ENCODE measurements at places on chromosomes 4 and X.

- DNase-seq, result no peak
Observed at GRCh38 chr4:38682336-38682735, 18.3 kb downstream of the KLF3 start.

GRCh38 chr4:1096841-1097240, 16.5 kb downstream of the RNF212 start:
- no peak for DNase-seq

DNA sequence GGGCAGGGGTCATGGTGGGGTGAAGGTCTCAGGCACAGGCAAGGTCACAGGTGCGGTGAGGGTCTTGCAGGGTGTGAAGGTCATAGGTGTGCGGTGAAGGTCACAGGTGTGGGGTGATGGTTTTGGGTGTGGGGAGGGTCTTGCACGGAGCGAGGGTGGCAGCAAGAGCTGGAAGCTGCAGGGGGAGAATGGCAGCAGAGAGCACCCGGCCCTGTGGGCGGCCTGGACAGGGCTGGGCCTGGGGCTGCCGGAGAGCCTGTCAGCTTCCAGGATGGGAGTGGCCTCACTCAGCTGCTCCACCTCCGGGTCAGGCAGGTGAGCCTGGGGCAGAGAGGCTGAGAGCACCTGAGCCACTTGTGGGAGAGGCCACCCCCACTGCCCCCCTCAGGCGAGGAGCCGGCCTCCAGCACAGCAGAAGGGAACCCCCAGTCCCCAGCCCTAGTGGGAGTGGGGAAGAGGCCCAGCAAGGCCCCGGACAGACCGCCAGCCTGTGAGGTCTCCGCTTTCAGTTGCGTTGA, 1.5 kb downstream of the MSANTD1 start:
- DNase-seq, result peak; percentile 25

DNA sequence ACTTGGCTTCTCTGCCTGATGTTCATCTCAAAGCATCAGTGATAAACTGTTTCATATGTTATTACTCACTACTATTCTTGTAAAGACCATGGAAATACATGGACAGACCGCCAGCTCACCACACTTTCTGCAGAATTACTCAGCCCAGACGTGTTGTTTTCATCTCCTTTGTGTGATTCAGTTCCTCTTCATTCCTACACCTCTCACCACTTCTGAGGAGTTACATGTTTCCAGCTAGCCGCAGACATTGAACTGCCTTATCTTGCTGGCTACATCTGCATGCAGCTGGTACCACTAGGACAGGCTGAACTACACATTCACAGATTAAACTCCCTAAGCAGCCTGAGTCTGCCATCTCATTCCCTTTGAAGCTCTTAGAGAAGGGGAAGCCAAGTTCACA, 443.2 kb upstream of the FGF16 start:
- no peak for DNase-seq

- no peak for DNase-seq
Observed at GRCh38 chr4:185033950-185034349, 15.7 kb downstream of the HELT start.

GRCh38 chr4:110628663-110629213, 5.9 kb upstream of the PITX2 start:
- no peak for DNase-seq

DNA sequence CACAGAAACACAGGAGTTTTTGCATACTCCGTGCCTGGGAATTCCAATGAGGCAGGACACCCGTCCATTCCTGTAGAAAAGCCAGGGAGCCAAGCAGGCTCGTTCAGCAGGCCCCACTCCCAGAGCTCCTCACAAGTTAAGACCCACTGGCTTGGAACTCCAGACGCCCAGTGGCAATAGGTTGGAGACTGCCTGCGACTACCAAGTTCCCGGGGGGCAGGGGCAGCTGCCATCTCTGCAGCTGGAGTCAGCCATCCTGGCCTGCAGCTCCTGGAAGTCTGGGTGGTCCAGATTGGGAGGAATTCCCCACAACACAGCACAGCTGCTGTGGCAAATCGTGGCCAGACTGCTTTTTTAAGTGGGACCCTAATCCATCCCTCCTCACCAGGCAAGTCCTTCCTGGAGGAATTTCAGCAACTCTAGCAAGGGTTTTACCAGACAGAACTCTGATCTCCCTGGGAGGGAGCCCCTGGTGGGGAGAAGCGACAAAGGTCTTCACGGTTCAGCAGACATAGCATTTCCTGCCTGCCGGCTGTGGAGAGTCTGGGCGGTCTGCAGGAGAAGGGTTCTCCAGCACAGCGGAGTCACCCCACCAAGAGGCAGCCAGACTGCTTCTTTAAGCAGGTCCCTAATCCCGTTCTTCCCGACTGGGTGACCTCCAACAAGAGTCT, 231.9 kb downstream of the STPG2 start:
- DNase-seq, result no peak

DNA sequence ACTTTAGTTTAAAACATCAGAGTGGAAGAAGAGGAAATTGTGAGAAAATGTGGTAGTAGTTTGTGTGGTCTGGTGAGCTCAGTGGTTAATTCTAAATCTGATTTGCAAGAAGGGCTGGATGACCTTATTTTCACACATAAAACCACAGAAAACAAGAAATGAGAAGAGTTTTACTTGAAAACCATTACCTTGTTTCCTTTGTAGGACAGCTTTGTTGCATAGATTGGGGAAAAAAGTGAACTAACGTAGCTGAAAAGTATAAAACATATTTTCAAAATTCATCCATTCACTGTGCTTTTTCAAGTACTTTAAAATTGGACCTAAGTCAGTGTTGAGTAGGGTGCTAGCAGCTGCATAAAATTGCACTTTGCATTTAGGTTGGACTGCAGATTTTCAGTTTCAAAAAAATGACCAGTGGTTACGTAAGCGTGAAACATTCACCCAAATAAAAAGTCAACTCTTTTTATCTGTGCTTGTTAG, 211.3 kb downstream of the ARHGAP10 start:
- no peak for DNase-seq

- DNase-seq, result no peak
Observed at GRCh38 chrX:7028246-7028645, 119.3 kb upstream of the STS start.

DNA sequence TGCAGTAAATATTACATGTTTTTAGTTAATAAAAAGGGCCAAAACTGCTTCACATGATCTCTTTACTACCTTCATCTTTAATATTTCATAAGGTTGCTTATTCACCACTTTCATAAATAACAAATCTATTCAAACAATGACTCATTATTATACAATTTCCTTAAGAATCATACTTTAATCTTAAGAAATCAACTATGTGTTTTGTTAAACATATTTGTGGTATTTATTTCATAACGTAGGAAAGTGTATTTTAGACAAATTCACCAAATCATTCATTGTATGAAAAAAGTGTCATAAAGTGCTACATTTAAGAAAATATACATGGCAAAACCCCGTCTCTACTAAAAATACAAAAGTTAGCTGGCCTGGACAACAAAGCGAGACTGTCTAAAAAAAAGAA, 150.5 kb upstream of the RXFP1 start:
- DNase-seq, result no peak

DNA sequence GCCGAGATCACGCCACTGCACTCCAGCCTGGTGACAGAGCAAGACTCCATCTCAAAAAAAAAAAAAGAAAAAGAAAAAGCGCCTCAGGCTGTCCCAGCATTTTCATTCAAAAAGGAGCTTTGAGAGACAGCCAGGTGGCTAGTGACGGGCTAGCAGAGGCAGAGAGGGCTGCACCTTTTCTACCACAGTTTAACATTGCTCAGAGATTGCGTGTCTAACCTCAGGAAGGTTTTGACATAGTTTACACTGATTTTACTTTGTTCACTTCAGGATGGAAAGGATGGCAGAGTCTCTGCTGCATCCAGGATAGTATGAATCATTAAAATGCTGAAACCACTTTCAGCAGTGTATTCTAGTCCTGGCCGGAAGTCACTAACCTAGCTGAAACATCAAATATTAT, 28.1 kb downstream of the ZFP42 start:
- no peak for DNase-seq

DNA sequence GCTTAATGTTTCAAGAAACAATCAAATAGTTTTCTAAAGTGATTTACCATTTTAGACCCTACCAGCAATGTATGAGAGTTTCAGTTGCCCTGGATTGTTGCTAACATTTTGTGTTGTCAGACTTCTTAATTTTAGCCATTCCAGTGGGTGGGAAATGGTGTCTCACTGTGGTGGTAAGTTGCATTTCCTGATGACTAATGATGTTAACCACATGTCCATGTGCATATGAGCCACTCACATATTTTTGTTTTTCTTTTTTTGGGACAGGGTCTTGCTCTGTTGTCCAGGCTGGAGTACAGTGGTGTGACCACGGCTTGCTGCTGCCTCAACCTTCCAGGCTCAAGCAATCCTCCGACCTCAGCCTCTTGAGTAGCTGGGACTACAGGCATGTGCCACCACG, 48.3 kb downstream of the MED28 start:
- DNase-seq, result no peak

GRCh38 chr4:187962926-187963325, 32.6 kb upstream of the ZFP42 start:
- DNase-seq, result no peak

DNA sequence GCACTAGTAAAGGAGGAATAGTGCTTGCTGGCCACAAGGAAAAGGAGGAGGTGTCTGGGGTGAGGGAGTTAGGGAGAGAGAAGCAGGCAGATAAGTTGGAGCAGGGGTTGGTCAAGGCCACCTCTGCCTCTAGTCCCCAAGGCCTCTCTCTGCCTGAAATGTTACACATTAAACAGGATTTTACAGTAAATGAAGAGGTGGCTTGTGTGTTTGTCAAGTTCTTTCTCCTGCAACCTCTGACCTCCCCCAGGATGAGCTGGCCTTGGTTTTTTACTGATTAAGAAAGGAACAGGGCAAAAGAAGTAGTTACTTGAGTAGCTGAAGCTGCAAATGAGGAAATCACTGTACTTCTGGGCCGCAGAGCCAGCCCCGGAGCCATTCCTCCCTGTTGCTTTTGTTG, 2.0 kb downstream of the GJB1 start:
- DNase-seq, result no peak

- DNase-seq, result no peak
Observed at GRCh38 chrX:78513971-78514738, 145.0 kb downstream of the RTL3 start.

GRCh38 chrX:119406776-119407175, 7.6 kb downstream of the SLC25A43 start:
- DNase-seq, result no peak

DNA sequence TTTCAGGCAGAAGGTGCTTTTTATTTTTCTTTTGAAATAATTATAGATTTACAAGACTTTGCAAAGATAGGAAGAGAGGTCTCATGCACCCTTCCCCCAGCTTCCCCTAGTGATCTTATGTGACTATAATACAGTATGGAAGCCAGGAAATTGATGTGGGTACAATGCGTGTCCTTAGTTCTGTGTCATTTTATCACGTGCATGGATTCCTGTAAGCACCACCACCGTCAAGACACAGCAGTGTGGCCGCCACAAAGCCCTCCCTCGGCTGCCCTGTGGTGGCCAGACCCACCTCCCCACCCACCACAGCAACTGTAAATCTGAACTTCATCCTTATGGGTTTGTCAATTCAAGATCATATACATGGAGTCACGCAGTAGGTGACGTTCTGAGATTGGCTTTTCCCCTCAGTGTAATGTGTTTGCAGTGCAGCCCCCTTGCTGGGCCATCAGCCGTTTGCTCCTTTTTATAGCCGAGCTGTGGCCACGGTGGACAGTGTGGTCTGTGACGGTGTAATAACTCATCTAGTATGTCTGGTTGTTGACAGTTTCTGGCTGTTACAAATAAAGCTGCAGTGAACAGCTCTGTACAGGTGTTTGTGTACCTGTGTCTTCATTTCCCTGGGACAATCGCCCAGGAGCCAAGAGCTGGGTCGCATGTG, 10.9 kb upstream of the HTRA3 start:
- no peak for DNase-seq

DNA sequence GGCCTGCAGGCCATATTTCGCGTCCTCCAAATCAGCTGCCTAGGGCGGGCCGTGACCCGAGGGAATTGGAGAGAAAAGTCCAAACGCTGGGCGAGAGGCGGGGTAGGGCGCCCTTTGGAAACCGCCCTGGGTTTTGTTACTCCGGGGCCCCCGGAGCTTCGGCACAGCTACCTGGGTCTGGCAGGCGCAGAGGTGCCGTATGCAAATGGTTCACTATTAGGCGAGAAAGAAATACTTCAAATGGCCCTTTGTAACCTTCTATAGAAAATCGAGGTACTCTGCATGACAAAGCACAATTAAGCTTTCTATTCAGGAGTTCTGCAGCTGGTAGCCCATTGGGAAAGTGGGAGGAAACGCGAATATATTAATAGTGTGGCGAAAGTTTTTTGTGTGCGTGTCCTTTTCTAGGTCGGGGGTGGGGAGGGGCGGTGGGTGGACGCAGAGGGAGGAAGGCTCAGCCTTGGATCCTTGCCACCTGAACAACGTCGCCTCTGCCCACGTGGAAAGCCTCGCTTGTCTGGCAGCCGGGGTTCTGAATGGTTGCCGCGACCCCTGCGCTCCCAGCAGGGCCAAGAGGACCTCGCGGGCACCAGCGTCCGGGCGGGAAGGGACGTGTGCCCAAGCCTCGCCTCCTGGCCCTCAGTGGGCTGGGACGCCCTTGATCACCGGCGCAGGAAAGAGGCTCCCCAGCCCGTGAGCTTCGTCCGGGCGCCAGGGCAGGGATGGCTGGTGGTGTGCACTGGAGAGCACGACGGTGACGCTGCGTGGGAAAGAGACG, 9.5 kb downstream of the GSX2 start:
- DNase-seq, result no peak

DNA sequence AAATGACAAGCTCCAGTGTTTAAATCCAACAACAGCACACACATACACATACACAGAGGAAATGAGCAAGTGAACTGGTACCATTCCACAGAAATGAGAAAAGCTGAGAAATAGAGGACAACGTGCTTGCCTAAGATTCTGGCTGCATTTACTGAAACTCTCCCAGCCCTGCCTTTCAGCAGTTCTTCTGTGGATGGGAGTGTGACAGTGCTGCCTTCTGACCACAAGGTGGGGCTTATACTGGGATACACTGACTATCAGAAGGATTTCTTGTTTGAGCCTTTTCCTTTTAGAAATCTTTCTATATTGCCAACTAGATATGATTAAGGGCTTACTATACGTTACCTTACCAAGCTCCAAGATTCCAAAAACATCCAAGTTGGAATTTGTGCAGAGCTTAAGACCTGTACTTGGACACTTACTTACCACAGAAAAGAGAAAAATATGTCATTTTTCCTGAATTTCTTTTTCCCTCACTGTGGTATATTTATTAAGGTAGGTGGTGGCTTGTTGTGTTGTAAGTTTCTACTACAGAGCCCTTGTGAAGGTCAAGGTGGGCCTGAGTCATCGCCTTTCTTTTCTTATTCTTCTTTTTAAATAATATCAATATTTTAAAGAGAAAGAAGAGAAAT, 10.7 kb upstream of the CXCL8 start:
- peak; percentile 57 for DNase-seq

- DNase-seq, result no peak
Observed at GRCh38 chr4:40524366-40525041, 105.2 kb downstream of the RBM47 start.

Measured in left hindlimb (tissue), 1 donor.